ENCODE measurements at places on chromosomes 16 and 17.

GRCh38 chr16:83010776-83011720 lies 384.3 kb downstream of the CDH13 start:
- no peak for DNase-seq

GRCh38 chr17:32350666-32351418 lies 885 bp downstream of the ZNF207 start:
- no peak for DNase-seq

DNA sequence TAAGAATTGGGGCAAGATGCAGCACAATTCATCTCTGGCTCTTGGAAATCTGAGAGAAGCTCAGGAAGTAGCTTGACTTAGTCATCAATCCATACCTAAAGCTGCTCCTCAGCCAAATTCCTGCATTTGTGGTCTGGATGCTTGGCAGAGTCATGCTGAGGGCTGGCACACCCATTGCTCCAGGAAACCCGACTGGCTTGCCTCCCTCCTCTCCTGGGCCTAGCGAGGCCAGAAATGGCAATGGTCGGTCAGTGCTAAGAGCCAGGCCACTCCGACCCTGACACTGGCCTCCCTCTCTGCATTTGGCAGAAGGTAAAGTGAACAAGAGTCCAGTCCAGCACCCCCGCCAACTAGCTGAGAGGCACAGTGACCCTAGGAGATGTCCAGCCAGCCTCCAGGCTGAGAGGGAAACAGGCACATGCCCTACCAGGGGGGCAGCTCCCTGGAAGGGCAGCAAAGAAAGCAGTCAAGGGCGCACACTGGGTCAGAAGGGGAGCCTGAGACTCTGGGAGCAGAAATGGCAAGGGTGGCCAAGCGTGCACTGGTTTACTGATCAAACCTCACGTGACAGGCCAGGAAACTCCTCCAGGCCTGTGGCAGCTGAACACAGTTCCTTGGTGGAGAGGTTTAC lies 10.0 kb downstream of the POLDIP2 start:
- DNase-seq = peak; percentile 94

GRCh38 chr17:49110509-49110908 lies 22.1 kb upstream of the B4GALNT2 start:
- no peak for DNase-seq

DNA sequence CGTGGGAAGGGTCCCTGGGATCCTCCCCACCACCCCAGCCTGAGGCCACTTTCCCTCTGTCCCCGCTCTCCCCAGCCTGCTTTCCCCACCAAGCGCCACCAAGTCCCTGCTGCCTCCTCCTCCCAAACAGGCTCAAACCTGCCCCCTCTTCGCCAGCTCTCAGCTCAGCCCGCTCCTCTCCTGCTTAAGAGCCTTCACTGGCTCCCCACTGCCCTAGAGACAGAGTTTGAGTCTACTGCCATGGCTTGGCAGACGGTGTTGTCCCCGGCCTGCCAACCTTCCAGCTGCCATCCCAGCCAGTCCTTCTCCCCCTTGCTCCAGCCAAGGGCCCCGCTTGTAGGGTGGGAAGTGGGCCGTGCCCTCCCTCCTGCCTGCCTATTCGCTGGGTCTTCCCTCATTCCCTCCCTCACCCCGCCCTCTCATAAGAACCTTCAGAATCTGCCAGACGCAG lies 11.1 kb downstream of the IL4R start:
- no peak for DNase-seq

GRCh38 chr17:55171634-55172328 lies 93.0 kb upstream of the HLF start:
- DNase-seq = no peak

GRCh38 chr17:77325577-77326075 lies 184.9 kb downstream of the SEC14L1 start:
- DNase-seq = no peak

DNA sequence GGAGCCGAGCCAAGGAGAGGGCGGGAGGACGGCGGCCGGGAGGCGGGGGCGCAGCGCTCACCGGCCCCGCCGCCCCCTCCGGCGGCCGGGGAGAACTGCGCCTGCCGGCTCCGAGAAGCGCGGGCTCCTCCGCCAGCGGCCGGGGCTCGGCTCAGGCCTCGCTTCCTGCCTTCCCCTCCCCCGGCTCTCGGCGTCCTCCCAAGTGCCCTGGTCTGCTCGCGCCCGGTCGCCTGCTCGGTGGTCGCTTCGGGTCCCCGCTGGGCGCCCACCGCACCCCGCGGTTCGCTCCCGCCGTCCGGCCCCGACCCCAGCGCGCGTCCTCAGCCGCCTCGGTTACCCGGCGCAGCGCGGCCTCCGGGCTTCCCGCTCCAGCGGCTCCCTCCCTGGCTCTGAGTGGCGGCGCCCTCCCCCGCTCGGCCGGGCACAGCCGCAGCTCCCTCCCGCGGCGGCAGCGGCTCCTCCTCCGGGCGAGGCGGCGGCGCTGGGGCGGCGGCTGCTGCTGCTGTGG lies 313 bp downstream of the UBTF start:
- DNase-seq = peak; percentile 31

GRCh38 chr17:71423871-71424546 lies 696.8 kb upstream of the SOX9 start:
- DNase-seq = peak; percentile 28

DNA sequence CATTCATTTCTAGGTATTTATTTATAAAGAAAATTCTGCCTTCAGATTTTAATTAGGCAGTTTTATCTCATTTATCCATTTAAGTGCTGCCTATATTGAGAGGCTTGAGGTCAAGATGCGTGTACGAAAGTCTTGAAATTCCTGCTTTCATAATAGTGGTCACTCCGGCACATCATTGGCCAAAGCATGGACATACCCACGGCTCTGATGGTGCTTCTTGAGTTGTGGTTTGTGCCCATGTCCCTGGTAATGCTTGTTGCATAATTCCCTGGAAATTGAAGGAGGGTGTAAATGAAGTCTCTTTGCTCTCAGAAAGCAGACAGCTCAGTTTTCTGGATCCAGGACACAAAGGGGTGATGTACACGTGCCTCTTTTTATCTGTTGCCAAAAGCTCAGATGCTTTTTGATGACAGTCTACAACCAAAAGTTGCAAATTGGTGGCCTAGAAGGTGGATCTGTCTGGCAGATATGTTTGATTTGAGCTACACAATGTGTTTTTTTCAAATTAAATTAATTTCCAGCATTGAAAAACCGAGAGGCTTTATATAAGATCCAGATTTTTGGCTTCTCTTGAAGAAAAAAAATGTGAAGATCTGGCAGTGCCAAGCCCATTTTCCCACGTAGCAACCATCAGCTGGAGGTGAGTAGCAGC lies 94.4 kb downstream of the SHISA9 start:
- no peak for DNase-seq

DNA sequence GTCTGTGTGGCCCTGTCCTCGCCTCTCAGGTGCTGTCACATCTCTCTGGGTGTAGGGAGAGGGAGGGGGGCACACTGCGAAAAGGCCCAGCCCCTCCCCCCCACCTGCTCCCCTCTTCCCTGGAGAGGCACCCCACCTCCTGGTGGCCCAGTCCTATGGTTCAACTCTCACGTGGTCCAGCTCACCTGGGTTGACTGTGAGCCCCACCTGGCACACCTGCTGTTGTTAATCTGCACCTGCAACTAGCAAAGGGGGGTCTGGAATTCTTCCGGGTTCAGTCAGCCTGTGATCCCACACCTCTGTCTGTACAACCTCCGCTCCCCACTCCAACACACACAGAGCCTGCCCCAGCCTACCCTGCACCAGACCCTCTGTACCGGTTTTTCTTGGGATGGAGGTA lies 2.0 kb upstream of the SYNGR2 start:
- DNase-seq = no peak

DNA sequence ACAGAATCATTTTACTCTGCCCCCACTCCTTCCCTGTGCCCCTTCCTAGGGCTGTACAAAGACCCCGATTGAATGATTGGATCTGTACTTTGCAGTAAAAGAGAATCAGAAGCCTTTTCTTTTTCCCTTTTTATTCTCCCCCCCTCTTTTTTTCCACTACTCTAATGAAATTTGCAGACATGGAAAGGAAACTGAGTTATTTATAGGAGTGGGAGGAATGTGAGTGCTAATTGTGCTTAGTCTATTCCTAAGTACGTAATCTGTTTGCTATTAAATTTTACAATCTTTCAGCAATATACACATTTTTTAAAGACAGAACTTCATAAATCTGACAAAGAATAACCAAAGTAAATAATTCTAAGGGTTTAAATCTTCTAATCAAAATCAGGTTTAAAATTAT lies 314.3 kb downstream of the MAP2K6 start:
- DNase-seq = no peak

- DNase-seq = no peak
Observed at GRCh38 chr17:81404558-81405165, 9.4 kb downstream of the BAHCC1 start.

GRCh38 chr17:80125656-80126448 lies 21.1 kb downstream of the EIF4A3 start:
- peak; percentile 92 for DNase-seq

GRCh38 chr17:33816842-33817617 lies 438.1 kb upstream of the CCL2 start:
- no peak for DNase-seq

DNA sequence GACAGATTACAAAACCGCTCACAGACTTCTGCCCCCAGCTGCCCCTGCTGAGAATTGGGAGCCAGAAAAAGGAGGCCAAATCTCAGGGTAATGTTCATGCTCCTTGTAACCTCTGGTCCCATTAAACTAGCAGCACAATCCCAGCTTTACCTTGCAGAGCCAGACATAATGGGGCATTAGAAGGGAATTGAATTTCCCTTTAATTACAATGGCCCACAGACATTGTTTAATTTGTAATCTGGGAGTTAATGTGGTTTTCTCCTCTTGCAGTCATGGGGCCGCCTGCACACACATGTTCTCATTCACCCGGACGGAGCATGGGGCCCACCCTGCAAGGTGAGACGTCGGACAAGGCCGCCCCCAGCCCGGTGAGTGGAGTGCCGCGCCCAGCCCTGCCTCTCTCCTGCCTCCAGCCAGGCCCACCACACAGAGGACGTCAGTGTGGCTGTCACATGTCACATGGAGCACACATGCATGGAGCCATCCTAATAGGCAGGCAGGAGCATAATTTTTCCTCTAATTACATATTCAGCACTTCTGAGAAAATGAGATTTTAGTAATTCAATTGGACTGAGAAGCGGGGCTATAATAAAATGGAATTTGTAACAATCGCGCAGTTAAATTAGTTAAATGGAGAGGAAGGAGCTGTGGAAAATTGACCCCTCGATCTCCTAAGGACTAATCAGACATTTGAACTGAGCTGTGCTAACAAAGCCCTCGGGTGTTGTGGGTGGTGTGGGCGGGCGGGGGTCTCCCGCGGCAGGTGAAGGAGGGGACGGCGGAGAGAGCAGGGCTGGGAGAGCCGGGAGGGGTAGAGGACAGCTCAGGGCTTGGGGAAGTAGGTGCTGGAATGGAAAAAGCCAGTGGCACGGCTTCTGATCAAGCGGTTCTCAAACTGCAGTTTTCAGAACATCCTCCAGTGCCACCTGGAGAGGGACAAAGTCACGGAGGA lies 87.7 kb downstream of the ENGASE start:
- DNase-seq = no peak
